ENCODE measurements at places on chromosomes 3 and 15.

- DNase-seq: peak; percentile 60
These were observed 277.6 kb downstream of the LPP start for GRCh38 chr3:188431553-188431952.

- no peak for DNase-seq
These were observed 30.4 kb downstream of the SLC41A3 start for GRCh38 chr3:126053513-126053912.

DNA sequence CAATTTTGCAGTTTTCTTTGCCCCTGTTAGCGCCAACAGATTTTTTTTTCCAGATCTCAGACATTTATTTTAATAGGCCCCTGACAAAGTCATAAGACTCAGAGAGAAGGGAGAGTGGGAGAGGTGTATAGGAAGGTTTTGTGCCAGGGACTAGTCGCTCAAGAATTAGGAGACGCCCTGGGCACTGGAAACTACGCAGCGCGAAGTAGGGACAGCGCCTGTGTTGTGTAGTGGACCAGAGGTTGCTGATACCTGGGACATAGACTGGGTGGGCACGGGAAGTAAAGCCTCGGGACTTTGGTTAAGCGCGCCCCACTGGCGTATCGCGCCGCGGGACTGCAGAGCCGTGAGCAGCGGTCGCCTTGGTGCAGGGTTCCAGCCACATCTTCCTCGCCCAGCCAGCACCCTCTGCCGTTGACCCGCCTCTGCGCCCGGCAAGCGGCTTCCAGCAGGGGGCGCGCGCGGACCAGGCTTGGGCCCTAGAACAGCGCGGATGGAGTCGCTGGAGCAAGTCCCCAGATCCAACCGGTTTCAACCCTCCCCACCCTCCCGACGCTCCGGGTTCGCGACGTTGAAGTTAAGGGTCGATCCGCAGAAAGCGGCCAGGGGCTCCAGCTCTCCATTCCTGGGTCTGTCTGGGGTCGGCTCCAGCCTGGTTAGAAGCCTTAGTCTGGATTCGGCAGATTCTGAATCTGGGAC lies 3.0 kb upstream of the ISLR2 start:
- DNase-seq: no peak

GRCh38 chr15:83690676-83691075 lies 36.8 kb downstream of the ADAMTSL3 start:
- no peak for DNase-seq

- no peak for DNase-seq
These were observed 72.8 kb downstream of the ITPR1 start for GRCh38 chr3:4565809-4566501.

GRCh38 chr15:45456212-45457106 lies 66.1 kb downstream of the SLC30A4 start:
- DNase-seq: peak; percentile 97

DNA sequence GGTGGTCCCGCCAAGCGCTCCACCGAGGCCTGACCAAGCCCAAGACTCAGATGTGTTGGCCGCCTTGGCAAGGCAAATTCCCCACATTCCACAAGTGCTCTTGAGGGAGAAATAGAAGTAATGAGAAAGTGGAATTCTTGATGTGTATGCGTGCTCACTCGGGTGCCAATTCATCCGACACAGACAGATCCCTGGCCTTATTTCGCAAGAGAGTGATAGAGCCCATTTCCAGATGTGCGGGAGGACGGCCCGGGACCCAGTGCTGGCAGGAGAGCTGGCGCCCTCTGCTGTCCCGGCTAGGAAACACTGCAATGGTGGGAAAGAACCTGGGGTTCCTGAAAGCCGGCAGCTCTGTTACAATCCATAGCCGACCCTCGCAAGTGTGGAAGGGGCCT lies 76.0 kb downstream of the HMG20A start:
- no peak for DNase-seq

DNA sequence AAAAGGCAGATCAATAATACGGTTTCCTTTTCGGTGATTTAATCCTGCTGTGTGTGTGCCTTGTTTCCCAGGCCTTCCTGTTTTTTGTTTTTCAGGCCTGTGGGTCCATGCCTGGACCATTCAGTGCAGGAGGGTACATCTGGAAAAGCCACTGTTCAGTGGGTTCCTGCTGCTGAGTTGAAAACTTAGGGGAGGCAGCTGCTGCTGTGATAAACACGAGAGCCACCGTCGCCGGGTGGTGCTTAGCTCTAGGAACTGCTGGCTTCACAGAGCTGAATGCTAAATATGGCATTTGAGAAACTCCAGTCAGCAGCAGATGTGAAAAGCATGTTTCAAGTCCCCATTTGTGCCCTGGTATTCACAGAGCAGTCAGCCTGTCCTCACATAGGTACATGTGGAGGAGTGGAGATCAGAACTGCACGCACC lies 44.0 kb downstream of the SYNM start:
- no peak for DNase-seq

DNA sequence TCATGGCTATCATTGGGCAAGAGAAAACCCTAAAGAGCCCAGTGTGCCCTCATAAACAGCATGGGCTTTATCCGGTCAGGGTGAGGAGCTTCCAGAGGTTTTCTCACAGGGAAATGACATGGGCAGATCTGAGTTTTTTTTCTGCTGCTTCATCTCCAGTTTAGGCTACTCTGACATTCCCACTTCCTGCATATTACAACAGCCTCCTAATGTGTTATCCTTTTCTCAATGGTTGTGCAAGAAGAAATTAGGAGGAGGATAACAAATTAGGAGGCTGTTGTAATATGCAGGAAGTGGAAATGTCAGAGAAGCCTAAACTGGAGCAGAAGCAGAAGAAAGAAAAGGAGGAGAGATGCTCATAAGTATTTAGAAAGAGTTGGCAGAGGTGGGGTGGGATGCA lies 175.6 kb downstream of the MTHFS start:
- no peak for DNase-seq

DNA sequence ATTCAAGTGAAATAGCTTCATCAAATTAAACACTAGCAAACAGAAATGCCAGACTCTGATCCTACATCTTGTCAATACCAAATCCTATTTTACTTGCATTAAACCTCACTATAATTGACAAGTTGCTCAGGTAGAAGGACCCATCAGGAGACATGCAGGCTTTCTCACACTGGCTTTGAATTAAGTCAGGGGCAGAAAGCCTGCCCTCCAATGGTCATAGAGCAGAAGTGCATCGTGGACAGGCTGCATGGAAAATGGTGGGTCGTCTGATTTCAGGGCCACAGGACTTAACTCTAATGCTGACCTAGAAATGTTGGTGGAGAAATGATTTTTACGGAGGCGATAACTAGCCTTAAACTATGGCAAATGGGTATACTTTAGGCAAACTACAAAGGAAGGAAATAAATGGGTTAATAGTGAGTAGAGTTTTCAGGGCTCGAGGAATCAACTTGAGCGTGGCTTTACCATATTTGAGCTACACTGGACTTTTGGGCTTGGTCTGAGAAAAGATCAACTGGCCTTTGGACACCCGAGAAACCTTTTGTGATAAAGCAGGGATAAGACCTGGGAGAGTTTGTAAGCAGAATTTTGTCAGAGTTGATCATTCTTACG lies 283.9 kb downstream of the GRM7 start:
- DNase-seq: peak; percentile 1

- no peak for DNase-seq
These were observed 24.1 kb downstream of the CX3CR1 start for GRCh38 chr3:39255503-39256325.

- DNase-seq: no peak
These were observed at the start of gene MAPKAPK3 for GRCh38 chr3:50617096-50617791. Gene MAPKAPK3, plus strand, starts transcription at chr3:50617151. Its CDS starts 415 bp downstream, at chr3:50617566.

DNA sequence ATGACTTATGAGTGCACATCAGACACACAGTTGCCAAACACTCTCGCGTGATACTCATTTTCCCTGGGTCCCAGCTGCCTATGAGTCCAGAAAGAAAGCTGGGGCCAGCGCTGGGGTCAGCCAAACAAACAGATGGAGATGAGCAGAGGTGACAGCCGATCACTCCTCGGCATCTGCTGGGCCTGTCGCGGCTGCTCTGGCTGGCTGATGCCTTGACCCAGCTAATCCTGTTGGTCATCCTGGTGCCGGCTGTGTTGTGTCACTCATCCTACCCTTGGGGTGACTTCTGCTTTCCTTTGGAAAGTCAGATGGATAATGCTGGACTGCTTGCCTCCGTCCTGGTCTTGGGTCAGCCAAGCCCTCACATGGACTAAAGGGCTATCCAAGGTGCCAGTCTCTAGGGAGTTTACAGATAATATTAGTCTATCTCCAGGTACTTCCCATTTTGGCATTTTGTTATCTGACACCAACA lies 105.3 kb upstream of the PDZRN3 start:
- DNase-seq: no peak

DNA sequence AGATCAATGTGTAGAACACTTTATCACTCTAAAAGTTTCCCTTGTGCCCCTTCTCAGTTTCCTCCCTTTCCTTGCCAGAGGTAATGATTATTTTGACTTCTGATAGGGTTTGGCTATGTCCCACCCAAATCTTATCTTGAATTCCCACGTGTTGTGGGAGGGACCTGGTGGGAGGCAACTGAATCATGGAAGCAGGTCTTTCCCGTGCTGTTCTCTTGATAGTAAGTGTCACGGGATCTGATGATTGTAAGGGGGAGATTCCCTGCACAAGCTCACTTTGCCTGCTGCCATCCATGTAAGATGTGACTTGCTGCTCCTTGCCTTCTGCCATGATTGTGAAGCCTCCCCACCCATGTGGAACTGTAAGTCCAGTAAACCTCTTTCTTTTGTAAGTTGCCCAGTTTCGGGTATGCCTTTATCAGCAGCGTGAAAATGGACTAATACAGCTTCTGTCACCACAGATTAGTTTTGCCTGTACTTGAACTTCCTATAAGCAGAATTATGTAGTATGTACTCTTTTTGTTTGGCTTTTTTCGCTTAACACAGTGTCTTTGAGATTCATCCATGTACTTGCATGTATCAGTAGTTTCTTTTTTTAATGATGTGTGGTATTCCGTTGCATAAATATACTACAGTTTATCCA lies 7.2 kb downstream of the FEM1B start:
- DNase-seq: no peak

DNA sequence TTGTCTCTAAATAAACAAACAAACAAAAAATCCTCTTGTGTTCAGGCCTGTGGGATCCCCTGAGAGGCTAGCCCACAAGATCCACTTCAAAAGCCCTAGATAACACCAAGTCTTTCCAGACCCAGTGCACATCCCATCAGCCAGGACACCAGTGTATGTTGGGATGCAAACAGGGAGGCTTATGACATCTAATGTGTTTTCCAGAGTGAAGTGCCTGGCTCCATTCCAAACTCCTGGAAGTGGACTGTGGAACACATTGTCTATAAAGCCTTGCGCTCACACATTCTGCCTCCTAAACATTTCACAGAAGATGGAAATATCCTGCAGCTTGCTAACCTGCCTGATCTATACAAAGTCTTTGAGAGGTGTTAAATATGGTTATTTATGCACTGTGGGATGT lies 57.0 kb downstream of the MLH1 start:
- DNase-seq: no peak

DNA sequence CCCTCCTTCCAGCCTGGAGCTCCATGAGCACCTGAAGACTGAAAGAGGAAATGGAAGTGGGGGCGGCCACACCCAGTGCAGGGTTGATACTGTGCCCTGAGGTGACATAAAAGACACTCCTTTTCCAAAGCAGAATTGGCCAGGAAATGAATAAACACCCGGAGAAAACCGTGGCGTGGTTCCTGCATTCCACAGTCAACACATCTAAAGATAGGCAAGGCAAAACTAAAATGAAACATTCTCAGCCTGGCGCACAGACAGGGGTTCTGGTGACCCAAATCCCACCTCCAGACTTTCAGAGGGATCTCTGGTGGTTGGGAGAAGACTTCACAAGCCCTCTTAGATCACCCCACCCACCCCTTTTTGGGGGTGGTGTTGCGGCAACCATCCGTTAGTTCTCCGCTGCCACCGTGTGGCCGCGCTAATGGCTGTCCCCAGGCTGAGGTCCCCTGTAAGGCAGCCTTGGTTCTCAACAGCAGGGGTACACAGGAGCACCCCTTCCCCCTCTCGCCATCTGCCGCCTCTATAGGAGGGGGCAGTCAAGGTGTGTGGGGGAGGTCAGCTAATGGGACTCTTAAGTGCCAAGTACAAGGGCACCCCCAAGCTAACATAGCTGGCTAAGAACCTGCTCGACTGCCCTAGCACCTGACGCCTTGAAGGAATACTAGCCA lies 2.5 kb upstream of the MST1R start:
- no peak for DNase-seq

DNA sequence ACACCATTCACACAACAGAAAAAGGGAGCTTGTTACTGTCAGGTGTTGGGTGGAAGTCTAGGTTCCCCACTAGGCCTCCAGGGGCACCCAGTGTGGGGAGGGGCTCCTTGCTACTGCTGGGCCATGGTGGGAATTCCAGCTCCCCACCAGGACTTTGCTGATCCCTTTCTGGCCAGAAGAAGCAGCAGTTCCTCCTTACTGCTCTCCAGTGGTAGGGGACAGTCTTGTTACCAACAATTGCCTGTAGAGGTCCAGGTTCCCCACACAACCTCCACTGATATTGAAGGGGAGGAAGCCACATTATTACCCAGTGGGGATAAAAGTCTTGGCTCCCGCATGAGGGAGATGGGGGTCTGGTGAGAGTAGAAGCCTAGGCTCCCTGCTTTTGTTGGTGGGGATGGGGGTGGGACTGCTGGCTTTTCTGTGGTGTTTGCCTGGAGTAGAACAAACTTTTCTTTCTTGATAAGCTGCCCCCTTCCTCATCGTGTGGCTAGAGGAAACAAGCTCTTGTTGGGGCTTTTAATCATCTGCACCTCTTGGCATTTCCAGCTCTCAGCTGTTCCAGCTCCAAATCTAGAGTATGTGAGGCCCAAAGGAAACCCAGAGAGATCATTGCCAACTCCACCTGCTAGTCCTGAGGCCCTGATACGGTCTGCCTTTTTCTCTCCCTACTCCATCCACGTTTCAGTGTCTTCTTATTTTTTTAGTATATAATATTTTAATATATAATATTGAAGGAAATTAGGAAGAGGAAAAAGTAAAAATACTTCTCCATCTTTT lies 824.2 kb downstream of the AGBL1 start:
- no peak for DNase-seq

DNA sequence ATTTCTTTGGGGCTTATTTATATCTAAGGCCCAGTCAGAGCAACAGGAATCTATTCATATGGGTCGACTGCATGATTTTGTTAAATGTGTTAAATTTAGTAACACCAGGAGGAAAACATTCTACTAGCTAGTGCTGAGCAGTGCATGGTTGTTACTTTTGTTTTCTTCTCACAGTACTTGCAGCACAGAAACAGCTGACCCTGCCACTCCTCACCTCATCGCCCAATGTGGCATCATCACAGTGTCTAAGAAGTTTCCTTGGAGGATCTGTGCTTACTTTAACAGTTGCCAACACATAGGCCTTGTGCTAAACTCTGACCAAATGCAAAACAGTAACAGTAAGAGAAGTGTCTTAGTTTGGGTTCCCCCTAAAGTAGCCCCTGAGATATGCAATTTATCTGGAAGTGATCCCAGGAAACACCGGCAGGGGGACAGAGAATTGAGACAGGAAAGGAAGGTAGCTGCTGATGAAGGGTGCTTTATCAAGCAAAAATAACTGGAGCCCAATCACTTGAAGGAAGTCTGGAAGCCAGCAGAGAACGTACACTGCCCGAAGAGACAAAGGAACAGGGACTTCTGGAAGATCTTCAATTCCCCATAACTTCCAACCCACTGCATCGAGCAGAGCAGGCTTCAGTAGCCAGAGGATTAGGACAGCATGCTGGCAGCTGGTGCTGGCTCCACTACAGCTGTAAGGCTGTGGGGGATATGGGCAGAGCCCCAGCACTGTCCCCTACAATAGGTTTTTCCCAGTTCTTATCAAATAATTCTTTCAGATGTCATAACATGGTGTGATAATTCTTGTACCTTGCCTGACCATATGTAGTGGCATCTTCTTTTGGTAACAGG lies 36.0 kb upstream of the ULK4 start:
- no peak for DNase-seq

GRCh38 chr3:50850639-50851511 lies 176.1 kb downstream of the DOCK3 start:
- DNase-seq: peak; percentile 40

Data from epithelial cell of prostate (primary cell).